ENCODE measurements at places on chromosomes 1 and 21.
A peak's percentile ranks its signal among the peaks of the same experiment; 100 is the strongest.

DNA sequence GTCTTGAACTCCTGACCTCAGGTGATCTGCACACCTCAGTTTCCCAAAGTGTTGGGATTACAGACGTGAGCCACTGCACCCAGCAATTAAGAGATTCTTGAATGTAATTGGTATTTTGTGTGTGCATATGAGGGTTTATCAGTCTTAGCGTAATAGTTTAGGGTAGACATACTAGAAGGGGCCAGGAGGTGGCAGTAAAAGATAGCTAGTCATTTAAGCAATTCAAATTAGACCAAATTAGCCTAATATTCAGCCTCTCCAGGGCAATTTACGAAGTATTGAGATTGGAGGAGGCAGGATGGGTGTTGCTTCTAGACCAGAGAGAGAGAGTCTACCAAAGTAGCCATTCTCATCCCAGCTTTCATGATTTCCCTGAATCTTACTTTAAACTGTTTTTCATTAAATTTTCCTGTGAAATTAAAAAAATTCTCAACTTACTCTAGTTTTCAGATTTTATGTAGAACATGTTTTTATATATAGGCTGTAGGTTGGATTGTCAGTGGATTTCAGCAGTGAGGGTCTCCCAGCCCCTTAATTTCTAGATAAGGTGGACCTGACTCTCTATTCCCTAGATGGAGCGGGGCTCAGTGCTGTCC, 119.7 kb downstream of the HHAT start:
- DNase-seq: peak; percentile 29

GRCh38 chr21:44952116-44952928, 12.5 kb downstream of the SLX9 start:
- no peak for DNase-seq

DNA sequence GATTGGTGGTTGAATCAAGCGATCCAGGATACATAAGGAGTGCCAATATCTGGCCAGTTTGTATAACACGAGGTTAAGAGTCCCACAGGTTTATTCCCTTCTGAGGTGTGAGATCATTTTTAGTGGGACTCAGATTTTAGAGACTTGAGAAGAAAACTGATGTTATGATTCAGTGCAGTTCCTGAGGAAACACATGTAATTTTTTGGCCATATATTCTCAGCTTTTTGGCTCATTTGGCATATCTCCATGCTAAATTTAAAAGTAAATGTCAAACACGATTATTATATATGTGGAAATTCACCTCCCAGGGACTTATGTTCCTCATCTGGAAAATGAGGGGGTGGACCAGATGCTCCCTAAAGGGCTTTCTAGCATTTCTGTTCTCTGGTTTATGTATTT, 39.2 kb upstream of the SERBP1 start:
- DNase-seq: no peak

- no peak for DNase-seq
Observed at GRCh38 chr21:44403106-44404020, 49.9 kb downstream of the TRPM2 start.

GRCh38 chr1:60841116-60842046, 241.0 kb upstream of the NFIA start:
- DNase-seq: no peak

GRCh38 chr1:217948741-217949140, 317.6 kb downstream of the SPATA17 start:
- no peak for DNase-seq

GRCh38 chr1:200027264-200027823, at the start of gene NR5A2:
Gene NR5A2 (plus strand): TSS chr1:200027710. CDS start chr1:200027848, 138 bp downstream.
- DNase-seq: no peak

GRCh38 chr1:87369736-87370478, 41.2 kb downstream of the LMO4 start:
- no peak for DNase-seq

DNA sequence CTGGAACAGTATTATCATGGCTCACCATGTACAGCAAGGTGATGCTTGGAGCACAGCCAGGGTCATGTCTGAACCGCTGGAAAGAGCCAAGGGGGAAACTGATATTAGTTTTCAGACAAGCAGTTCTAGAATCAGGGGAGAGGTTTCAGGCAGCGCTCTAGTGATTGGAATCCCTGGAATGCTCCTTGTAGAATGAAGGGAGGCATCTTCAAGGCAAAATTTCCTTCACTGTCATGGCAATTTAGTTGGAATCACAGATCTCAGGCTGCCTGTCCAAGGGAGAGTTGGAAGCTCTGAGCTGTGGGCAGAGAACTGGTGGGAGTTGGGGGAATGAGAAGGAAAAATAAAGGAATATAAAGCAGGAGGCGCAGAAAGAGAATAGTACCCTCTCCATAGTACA, 737.1 kb downstream of the PTPRU start:
- DNase-seq: no peak

GRCh38 chr1:93124556-93125355, 45.7 kb downstream of the MTF2 start:
- no peak for DNase-seq

- DNase-seq: no peak
Observed at GRCh38 chr1:151881479-151881878, 27.8 kb downstream of the THEM4 start.

DNA sequence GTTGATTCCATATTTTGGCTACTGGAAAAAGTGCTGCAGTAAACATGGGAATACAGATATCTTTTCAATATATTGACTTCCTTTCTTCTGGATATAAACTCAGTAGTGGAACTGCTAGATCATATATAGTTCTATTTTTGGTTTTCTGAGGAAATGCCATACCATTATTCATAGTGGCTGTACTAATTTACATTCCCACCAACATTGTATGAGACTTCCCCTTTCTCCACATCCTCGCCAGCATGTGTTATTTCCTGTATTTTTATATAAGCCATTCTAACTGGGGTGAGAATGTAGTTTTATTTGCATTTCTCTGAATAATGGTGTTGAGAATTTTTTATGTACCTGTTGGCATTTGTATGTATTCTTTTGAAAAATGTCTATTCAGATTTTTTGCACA, 385.2 kb downstream of the NUF2 start:
- no peak for DNase-seq

DNA sequence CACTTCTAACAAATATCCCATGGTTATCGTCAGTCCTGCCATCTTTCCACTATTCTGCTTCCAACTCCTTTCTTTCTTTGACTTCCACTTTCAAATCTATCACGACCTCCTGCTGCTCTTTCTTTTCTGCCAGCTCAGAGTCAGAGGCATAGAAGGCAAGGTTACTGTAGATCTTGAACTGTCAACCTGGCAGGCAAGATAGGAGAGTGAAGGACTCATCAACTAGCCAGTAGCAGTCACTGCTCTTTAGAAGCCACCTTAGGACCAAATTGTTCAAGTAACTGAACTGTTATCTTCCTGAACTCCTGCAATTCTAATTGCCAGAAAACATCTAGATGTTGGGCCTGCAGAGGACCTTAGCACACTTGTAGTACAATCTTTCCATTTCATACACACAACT, 13.1 kb upstream of the FCER1A start:
- DNase-seq: no peak

DNA sequence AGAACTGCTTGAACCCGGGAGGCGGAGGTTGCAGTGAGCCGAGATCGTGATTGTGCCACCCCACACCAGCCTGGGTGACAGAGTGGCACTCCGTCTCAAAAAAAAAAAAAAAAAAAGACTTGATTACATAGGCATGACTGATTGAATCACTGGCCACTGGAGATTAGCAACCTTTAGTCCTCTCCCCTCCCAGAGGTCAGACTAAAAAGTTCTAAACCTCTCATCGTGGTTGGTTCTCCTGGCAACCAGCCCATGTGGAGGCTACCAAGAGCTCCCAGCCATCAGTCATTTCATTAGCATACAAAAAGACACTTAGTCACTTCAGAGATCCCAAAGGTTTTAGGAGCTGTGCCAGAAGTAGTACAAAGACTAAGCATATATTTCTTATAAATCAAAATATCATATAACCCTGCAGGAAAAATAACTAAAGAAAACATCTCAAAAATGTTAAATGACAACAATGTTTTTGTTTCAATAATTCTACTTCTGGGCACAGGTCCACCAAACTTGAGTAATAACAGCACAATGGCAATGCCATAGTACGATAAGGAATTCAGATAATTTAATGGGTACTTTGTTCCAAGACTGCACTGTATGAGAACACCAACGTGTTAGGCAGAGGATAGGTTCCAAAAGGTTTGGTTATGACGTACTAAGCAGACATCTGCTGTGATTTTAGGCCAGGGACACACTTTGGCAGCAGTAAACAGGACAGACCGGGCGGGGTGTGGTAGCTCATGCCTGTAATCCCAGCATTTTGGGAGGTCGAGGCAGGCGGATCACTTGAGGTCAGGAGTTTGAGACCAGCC, 18.1 kb downstream of the USP48 start:
- peak; percentile 95 for DNase-seq

GRCh38 chr1:84427250-84428188, 29.2 kb downstream of the DNASE2B start:
- no peak for DNase-seq
